ENCODE measurements at places on chromosomes 16 and 17.
A peak's percentile ranks its signal among the peaks of the same experiment; 100 is the strongest.

DNA sequence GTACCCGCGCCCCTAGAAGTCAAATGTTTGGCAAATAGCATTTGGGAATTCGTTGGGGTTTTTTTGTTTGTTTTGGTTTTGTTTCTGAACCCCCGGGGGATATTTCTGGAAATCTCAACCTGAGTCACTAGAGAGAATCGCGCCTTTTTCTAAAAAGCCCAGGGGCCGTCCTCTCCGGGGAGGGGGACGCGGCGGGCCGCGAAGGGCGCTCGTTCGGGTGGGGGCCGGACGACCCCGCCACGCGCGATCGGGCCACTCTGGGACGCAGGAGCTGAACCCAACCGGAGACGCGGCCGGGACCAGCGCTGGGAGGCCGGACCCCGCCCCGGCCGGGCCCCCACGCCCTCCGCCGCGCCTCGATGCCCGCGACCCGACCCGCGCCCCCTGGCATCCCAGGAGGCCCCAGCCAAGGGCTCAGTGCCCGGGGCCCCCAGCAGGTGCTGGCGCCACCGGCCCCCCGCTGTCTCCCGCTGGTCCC lies 302 bp downstream of the LITAF start:
- DNase-seq, result no peak

DNA sequence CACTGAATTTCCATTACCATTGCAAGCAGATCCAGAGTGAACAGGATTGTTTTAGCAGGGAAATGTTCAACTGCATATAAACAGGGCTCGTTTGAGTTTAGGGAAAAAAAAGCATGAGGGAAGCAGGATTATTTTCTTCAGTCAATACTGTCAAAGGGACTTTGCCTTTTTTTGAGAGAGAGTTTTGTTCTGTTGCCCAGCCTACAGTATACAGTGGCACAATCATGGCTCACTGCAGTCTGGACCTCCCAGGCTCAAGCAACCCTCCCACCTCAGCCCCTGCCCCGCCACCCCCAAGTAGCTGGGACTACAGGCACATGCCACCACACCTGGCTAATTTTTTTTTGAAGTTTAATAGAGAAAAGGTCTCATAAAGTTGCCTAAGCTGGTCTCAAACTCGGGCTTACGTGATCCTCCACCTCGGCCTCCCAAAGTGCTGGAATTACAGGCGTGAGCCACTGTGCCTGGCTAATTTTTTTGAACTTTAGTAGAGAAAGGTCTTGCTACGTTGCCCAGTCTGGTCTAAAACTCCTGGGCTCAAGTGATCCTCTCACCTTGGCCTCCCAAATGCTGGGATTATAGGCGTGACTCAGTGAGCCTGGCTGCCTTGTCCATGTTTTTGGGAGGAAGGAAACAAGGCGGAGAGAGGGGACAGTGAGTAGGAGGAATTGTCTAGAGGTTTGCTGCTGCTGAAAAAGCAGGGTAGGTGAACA lies 14.8 kb downstream of the PKD1L3 start:
- no peak for DNase-seq

DNA sequence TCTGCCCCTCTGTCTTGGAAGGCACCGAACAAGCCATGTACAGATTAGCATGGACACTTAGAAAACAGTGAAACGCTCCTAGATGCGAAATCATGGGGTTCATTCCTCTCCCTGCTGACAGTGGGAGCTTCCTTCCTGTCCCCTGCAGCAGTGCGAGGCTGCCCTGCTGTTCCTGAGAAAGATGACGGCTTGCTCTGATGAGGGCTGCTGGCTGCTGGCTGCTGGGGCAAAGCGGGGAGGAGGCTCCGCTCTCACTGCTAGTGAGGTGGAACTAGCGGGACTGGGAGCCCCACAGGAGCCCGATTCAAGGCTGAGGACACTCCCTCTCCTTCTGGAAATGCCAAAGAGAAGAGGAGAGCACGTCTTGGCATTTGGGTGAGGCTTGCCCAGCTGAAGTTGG lies 25.9 kb upstream of the CACNG4 start:
- DNase-seq, result no peak

- peak; percentile 76 for DNase-seq
Measured at GRCh38 chr16:57648581-57649442, 19.3 kb upstream of the ADGRG3 start.

DNA sequence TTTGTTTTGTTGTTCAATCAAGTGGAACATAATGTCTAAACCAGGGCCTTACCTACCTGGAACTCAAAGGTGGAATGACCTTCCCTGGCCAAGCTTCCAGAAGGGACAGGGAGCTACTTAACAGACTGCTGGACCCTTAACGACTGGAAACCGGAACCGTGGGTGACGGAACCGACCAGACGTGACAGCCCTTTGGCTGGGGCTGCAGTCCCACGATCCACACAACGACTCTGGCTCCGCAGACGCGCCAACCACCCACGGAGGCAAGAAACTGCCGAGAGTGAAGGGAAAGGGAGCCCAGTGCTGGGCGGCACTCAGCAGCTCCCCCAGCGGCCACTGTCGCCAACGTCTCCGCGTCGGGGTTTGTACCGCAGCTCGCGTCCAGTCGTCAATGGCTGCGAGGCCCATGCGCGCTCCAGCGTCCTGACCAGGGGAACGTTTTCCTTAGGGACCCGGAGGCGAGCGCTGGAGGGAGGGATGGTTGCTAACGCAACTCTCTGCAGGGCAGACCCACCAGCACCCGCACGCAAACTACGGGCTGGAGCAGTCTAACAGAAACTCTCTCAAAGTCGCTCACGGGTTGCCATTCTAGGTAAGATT lies 5.5 kb upstream of the KIF22 start:
- DNase-seq, result peak; percentile 56

- DNase-seq, result no peak
Measured at GRCh38 chr16:1137604-1138003, 15.3 kb upstream of the CACNA1H start.

- no peak for DNase-seq
Measured at GRCh38 chr17:28950752-28951427, 428 bp downstream of the PHF12 start.

DNA sequence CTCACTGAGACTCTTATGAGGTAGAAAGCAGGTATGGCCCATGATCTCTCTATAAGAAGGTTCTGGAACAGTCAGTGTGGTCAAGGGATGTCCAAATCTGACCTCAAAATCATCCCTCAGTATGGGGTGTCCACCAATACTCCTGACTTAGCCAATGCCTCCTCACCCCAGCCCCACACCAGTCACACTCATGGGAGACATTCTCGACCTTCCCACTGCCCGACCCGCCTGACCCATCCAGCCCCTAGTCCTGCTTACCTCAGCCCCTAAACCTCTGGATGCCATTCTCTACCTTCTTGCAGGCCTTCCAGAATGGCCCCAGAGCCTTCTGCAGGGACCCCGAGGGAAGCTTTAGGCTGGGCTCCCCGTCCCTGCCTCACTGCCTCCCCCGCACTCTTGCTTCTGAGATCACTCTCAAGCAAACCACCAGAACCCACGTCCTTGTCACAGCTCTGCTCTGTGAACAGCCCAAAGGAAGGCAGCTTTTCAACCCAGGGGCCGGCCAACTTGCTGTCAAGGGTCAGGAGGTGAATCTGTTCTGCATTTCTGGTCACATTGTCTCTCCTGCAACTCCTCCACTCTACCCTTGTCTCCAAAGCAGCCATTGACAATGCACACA lies 44.9 kb upstream of the RBFOX3 start:
- peak; percentile 4 for DNase-seq
